ENCODE measurements at places on chromosomes 11 and 22. TPM values are rescaled to one million over a fixed set of nuclear protein-coding genes. Genes with fewer than 3 reads are reported as not detected.

DNA sequence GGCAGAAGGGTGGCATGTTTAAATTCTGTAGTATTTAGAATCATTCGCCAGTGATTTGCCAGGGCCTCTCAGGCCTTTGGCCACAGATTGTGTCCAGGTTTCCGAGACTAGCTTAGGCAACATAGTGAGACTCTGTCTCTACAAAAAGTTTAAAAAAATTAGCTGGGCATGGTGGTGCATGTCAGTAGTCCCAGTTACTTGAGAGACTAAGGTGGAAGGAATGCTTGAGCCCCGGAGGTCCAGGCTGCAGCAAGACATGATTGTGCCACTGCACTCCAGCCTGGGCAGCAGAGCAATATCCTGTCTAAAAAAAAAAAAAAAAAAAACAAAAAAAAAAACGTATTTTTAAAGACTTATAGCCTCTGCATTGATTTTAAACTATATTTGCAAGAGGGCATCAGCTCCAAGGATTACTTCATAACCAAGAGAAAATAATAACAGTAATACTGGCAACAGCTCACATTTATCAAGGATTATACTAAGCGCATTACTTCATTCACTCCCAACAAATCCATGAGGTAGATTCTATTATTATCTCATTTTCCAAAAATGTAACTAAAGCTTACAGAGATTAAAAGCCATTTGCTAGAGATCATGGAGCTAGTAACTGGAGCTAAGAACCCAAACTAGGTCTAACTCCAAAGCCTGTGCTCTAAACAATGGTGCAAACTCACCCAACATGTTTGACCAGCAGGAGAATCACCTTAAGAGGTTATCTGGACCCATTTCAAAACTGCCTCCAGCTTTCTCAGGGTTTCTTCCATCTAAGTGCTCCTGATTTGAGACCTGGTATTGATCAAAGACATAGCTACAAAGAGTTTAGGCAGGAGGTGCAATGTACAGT lies 32.6 kb upstream of the SLC6A5 start:
- H3K27me3 ChIP-seq: no peaks in the 10 kb centered on the region
- no peaks in the 10 kb centered on the region for H3K36me3 ChIP-seq
- DNase-seq: no peak
- H3K4me1 ChIP-seq: no peaks in the 10 kb centered on the region
- H3K4me3 ChIP-seq: no peak overlapping the region

- no peaks in the 10 kb centered on the region for H3K36me3 ChIP-seq
- no peak for DNase-seq
- H3K4me1 ChIP-seq: no peaks in the 10 kb centered on the region
- no peaks in the 10 kb centered on the region for H3K27me3 ChIP-seq
- H3K4me3 ChIP-seq: no peak overlapping the region
- H3K27ac ChIP-seq: no peak overlapping the region
These were observed 32.3 kb upstream of the TSPAN18 start for GRCh38 chr11:44694443-44694842.

- H3K27me3 ChIP-seq: no peaks in the 10 kb centered on the region
- H3K4me1 ChIP-seq: no peaks in the 10 kb centered on the region
- no peak for DNase-seq
- H3K27ac ChIP-seq: no peak overlapping the region
- H3K4me3 ChIP-seq: no peak overlapping the region
These were observed 31.9 kb upstream of the APOL5 start for GRCh38 chr22:35685731-35686130.

- no peak for DNase-seq
- no peaks in the 10 kb centered on the region for H3K36me3 ChIP-seq
- H3K27ac ChIP-seq: no peak overlapping the region
- no peak overlapping the region for H3K4me3 ChIP-seq
These were observed 52.4 kb downstream of the MAML2 start for GRCh38 chr11:96290631-96291030.

DNA sequence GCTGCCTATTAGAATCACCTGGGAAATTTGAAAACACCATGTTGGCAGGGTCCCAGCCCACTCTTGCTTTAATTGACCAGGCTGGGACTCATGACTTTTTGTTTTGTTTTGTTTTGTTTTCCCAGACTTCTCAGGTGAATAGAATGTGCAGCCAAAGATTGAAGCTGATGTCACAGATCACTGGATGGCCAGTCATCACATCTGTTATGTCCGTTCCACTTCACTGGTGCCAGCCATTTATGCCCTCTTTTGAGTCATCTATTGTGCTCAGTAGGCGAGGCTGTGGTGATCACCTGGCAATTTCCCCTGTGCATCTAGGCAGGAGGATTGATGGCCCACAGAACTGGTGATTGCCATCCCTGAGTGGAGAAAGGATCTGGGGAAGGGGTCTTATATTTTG lies 297.3 kb downstream of the INSC start:
- H3K27me3 ChIP-seq: no peaks in the 10 kb centered on the region
- H3K4me3 ChIP-seq: no peak overlapping the region
- H3K4me1 ChIP-seq: no peaks in the 10 kb centered on the region

- no peak overlapping the region for H3K4me3 ChIP-seq
- H3K27me3 ChIP-seq: no peaks in the 10 kb centered on the region
- DNase-seq: no peak
- H3K4me1 ChIP-seq: no peaks in the 10 kb centered on the region
- H3K36me3 ChIP-seq: no peaks in the 10 kb centered on the region
These were observed 63.2 kb upstream of the BIRC3 start for GRCh38 chr11:102254047-102254446.

- no peak overlapping the region for H3K4me3 ChIP-seq
- H3K36me3 ChIP-seq: no peaks in the 10 kb centered on the region
- H3K4me1 ChIP-seq: no peaks in the 10 kb centered on the region
These were observed 85.5 kb upstream of the B3GAT1 start for GRCh38 chr11:134497586-134497985.

GRCh38 chr11:114132944-114133394 lies 73.5 kb downstream of the ZBTB16 start:
- H3K4me1 ChIP-seq: peaks cover 34% of the 10 kb centered on the region
- H3K4me3 ChIP-seq: no peak overlapping the region
- peak overlapping the region; percentile 98 for H3K27ac ChIP-seq
- no peaks in the 10 kb centered on the region for H3K36me3 ChIP-seq
- DNase-seq: peak; percentile 72

- no peaks in the 10 kb centered on the region for H3K27me3 ChIP-seq
These were observed 966 bp downstream of the AHNAK start for GRCh38 chr11:62545437-62546243.

- no peak overlapping the region for H3K4me3 ChIP-seq
- H3K4me1 ChIP-seq: no peaks in the 10 kb centered on the region
- no peak overlapping the region for H3K27ac ChIP-seq
- no peaks in the 10 kb centered on the region for H3K27me3 ChIP-seq
These were observed 63.7 kb upstream of the EED start for GRCh38 chr11:86180851-86181250.

GRCh38 chr11:17828311-17828751 lies 93.8 kb downstream of the KCNC1 start:
- H3K4me1 ChIP-seq: no peaks in the 10 kb centered on the region
- H3K27me3 ChIP-seq: no peaks in the 10 kb centered on the region
- H3K27ac ChIP-seq: no peak overlapping the region

GRCh38 chr11:75476739-75477613 lies 44.0 kb upstream of the KLHL35 start:
- DNase-seq: no peak
- no peak overlapping the region for H3K4me3 ChIP-seq
- H3K4me1 ChIP-seq: no peaks in the 10 kb centered on the region
- no peaks in the 10 kb centered on the region for H3K36me3 ChIP-seq

- peak; percentile 39 for DNase-seq
- no peaks in the 10 kb centered on the region for H3K36me3 ChIP-seq
- no peaks in the 10 kb centered on the region for H3K4me1 ChIP-seq
- peak within 1 kb of the TSS; percentile 85 for H3K27ac ChIP-seq
These were observed at the start of gene NOX4 for GRCh38 chr11:89490981-89491690. TSS of gene NOX4 (minus strand) at chr11:89491375. CDS start at chr11:89491246, 129 bp downstream.

DNA sequence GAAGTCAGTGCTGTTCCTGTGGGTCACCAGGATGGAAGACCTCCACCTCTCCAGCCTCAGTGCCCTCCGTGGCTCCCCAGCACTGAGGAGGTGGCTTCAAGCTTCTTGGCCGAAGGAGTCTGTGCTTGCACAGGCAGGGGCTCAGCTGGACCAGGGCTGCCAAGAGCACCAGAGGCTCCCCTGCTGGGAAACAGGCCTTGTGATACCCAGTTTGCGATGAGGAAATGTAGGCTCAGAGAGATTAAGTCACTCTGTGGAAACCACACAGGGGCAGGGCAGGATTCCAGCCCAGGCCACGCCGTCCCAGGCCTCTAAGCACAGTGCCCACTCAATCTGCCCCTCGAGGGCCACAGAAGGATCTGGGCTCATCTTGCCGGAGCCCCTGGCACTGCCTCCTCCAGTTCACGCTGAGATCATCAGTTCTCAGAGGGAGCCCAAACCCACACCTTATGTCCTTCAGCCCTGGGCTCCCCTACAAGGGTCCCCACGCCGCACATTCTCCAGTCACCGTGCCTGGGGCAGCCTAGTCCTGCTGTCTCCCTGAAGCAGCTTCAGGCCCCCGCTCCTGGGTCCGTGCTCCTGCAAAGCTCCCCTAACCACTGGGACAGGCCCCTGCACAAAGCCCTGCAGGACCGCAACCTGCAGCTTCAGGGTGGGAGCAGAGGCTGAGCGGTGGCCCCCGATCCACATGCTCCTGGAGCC lies 21.6 kb downstream of the ANO1 start:
- no peak for DNase-seq
- no peak overlapping the region for H3K4me3 ChIP-seq
- peaks cover 26% of the 10 kb centered on the region for H3K4me1 ChIP-seq
- H3K36me3 ChIP-seq: no peaks in the 10 kb centered on the region

The RBFOX2 gene
- total RNA-seq: 81.0 TPM

The OR52H1 gene
- not detected for total RNA-seq

The DERL3 gene
- 1.2 TPM for total RNA-seq

The GRM5 gene
- total RNA-seq: under 0.01 TPM

The APOL3 gene
- total RNA-seq: 49.2 TPM
